ENCODE measurements at places on chromosomes 3 and 15.

GRCh38 chr3:9026320-9027045, 63.2 kb upstream of the RAD18 start:
- DNase-seq = no peak

GRCh38 chr3:184805351-184806038, 6.5 kb upstream of the VPS8 start:
- no peak for DNase-seq

DNA sequence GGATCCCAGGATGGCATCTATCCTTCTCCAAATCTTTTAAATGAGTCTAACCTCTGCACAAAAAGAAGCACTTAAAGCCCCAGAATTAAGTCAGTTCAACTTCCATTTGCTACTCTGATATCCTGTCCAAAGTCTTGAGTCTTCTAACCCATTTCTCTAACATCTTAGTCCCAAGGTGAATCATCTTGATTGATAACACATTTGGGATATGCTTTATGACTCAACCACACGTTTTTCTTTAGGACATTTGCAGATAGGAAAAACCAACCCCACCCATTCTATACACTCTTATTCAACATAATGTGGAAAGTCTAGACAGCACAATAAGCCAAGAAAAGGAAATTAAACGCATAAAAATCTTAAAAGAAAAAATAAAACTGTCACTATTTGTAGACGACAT, 18.8 kb upstream of the TEX9 start:
- DNase-seq = no peak

DNA sequence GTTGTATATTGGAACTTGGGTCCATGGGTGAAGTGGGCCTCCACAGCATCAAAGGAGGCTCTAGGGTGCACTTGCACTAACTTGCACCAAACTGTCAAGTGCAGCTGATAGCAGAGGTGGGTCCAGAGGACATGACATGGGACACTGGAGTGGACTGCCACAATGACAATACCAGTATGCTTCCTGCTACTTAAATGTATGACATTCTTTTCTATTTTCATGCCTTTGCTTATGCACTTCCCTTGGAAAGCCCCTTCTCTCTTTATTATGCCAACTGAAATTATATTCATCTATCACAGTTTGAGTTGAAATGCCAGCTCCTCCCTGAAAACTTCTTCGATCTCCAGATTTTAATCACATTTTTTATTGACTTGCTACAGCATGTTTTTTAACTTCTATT, 101.8 kb downstream of the CFAP20DC start:
- DNase-seq = no peak

DNA sequence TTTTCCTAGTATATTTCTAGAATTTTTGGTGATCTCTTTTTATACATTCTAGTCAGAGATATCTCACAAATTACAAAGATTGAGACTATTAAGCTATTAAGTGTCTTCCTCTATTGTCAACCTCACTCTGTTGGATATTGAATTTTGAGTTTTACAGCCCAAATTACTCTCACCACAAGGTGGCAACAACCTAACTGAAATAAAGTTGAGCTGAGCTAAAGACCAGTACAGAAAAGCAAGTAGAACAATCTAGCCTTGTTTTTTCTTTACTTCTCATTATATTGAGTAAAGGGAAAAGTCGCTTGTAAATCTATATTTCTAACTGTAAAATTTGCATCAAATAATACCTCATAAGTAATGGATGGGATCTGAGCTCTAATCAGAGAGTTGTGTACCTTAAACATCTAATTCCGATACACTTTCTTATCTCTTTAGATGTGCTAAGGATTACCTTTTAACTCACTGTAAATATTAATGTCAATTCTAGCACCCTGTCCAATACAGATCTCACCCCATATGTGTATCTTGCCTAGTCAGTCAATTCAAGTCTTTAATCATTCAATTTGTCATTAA, 13.6 kb upstream of the COMMD2 start:
- no peak for DNase-seq

DNA sequence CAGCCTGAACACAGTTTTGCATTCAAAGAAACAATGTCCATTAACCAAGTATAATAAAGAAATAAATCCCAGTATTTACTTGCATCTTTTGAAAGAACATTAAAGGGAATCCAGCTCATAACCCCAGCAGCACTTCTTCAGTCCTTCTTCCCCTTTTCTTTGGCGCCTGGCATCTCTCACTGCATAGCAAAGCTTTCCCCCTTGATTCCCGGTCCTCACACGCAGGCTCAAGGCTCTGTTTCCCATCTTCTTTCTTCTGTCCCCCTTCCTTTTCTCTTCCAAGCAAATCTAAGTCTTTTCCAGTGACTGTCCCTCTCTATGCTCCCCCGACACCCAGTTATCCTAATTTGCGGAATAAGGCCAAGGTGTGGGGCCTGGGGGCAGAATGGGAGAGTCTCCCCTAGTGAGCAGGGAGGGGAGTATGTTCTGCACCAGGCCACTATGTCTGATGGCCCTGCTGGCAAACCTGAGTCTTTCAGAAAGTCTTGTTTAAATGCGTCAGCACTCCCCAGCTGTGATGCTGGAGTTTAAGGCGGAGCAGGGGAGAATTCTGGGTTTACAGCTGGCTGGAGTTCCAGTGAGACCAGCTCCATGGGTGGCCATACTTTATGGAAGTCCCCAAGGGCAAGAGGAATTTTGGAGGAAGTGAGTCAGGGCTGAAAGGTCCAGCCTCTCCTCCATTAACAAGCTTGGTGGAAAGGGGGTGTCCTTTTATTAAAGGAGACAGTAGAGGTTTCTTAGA, 42.1 kb downstream of the GOLGA6A start:
- no peak for DNase-seq

DNA sequence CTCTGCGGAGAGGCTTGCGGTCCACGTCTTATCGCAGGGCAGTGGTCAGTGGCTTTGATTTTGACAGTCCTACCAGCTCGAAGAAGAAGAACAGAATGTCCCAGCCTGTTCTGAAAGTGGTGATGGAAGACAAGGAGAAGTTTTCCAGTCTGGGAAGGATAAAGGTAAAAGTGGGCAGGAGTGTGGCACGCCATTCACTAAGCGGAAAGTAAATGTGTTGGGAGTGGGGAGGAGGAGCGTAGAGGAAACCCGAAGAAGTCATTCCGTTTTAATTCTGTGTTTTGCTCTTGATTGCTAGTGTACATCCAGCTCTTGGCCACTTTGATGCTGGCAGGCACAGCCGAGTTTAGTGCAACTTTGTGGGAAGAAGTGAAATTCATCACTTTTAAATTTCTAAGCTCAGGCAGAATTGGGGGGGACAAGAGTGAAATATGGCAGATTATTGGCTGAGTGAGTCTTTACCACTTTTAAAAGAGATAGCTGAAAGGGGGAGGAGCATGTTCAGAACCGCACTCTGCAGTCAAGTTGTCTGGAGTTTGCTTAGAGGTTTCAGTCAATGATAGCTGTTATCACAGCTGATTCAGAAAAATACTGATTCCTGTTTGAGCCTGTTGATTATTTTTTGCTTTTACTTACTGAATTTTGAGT, 1.8 kb downstream of the ARHGEF26 start:
- no peak for DNase-seq

DNA sequence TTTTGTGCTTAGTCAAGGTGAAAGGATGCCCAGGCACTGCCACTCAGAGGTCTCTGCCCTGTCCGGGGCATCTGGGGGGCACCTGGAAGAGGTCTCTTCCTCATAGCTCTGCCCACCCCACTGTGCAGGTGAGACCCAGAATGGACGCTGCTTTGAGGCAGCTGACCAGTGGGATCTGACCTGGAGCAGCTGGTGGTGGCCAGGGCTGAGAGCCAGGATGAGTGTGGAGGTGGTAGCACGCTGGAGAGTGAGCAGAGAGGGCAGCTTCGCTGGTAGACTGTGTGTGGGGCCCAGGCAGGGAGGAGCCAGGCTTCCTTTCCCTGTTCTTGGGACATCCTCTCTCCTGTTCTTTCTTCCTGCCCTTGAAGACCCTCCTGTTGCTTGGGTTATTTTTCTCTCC, 32.2 kb upstream of the PLA2G4E start:
- no peak for DNase-seq

DNA sequence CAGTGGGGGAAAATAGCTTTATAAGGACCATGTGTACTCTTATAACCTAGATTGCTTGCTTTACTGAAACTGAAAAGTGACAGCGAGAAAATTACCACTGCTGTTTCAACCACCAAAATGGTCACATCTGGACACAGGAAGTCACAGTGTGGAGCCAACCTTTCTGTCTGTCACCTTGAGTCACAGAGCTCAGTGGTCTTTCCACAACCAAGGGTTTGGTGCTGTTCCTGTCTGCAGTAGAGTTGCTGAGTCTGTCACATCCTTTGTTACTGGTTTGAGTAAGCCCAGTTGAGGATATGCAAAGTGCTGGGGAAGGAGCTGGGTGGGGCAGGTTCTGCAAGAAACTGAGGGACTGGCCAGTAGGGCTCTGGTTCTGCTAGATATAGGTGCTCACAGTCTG, 139.1 kb upstream of the EIF1B start:
- no peak for DNase-seq

DNA sequence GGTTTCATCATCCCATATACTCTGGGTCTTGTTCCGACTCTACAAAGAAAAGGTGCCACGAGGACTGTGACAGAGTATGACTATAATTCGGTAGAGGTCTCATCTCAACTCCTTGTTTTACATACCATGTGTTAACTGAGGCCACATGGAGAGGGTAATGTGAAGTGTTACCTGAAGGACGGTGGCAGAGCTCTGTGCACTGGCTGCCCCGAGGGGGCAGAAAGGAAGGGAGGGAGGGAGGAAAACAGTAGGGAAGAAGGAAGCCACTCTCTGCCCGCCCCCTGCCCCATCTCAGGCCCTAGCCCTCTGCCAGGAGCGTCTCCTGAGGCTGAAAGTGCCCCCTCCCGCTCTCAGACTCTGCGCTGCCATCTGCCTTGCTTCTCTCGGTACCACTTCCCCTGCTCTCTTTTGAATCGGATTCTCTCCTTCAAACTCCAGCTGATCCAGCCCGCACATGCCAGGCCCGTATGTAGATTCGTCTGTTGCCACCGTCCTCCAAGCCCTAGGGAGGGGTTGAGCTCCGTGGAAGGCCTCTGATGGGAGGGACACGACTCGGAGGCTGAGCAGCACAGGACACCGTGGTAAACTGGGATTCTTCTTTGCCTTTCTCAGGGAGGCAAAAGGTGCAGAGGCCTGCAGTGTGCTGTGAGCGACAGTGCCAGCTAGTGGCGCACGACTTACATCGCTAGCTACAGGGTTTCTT, 70.5 kb upstream of the ATP10A start:
- DNase-seq = peak; percentile 56

DNA sequence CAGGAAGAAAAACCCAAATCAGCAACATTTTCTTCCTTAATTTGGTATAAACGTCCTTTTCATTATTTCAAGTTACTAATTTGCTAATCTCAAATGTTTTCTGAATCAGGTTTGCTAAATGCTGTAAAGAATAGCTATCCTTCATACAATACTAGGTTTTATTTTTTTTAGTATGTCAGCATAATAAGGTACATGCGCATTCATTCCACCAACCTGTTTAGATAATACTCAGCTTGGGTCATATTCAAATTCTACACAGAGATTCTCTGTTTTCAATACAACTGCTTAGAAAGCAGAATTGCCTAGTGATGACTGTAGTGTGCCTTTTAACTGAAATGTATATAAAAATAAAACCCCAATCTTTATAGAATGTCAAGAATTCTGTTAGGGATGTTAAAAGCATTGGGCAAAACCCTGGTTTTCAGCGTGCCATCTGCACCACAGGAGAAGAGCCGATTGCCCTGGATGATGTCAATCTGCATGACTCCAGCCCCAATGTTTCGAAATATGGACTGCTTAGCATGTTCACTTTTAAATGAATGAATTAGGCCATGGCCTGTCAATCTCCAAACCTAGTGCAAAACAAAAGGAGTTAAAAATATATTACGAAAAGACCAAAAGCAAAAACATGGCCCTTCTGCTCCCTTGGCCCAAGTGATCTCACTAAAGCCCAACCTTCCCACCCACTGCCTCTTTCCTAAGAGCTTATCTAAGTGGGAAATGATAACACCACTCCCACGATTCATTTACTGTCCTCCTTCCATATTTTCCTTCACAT, 107.4 kb downstream of the GLDN start:
- no peak for DNase-seq

- DNase-seq = no peak
Observed at GRCh38 chr3:141394560-141394959, 26.3 kb downstream of the ZBTB38 start.

DNA sequence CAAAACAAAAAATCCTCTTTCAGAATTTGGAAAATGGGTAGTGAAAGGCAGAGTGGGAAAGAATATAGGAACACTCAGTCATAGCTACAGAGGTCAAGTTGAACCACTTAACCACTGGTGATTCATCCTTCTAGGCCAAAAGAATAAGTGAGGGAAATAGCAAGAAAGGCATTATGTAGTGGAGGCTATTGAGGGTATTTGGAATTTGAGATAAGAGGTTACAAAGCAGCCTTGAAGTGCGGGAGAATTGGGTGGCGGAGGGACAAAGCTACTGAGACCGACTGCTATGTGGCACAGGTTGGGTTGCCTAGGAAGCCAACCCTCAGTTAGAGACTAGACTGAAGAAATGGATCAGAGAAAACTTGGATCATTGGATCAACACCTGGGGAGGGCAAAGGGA, 109.5 kb downstream of the SYNPR start:
- DNase-seq = no peak

DNA sequence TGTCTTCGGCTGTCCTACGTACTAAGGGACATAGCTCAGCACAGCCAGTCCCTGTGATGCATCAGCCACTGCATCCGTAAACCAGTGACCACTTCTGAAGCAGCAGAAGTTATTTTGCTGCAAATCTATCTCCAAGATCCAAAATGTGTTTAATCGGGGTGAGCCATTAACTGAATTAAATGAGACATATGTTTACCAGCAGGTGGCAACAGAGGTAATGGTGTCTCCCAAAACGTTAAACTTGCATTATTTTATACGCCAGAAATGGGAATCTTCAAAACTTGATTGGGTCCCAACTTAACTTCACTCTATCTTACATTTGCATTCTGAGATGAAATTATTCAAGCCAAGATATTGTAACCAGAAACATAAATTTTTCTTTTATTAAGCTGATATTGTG, 75.3 kb upstream of the BOC start:
- no peak for DNase-seq

DNA sequence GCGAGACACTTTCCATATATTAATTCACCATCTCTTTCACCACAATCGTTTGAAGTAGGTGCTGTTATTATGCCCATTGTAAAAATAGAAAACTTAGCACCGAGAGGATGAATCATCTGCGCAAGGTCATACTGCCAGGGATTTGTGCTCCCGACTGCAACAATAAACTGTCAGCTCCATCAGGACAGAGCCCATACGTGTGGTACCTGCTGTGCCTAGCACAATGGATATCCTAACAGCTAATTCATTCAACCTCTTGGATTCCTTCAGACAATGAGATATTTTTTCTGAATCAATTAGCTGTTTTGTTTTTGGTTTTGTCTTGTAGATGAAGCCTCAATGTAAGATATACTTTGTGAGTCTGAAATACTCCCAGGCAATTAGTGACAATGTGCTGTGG, 32.3 kb upstream of the PROK2 start:
- DNase-seq = no peak

GRCh38 chr15:92462424-92463125, 68.9 kb downstream of the ST8SIA2 start:
- DNase-seq = no peak
